ENCODE measurements at places on chromosomes 7 and 10.

GRCh38 chr7:99309111-99309510 lies 16.6 kb upstream of the ARPC1A start:
- no peak for DNase-seq

- DNase-seq: peak; percentile 43
Measured at GRCh38 chr7:104627516-104627915, 299.1 kb downstream of the LHFPL3 start.

DNA sequence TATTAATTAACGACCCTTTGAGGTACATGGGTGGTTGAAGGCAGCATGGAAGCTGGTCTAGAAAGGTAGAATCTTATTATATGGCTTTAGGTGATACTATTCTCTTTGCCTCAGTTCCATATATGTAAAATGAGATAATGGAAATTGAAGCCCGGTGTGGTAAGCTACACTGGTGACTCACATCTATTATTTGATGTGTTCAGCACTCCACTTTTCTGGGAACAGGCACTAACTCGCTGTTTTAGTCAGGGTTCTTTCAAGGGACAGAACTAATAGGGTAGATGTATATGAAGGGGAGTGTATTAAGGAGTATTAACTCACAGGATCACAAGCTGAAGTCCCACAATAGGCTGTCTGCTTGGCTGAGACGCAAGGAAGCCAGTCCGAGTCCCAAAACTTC lies 4.4 kb upstream of the TRUB1 start:
- DNase-seq: peak; percentile 58

DNA sequence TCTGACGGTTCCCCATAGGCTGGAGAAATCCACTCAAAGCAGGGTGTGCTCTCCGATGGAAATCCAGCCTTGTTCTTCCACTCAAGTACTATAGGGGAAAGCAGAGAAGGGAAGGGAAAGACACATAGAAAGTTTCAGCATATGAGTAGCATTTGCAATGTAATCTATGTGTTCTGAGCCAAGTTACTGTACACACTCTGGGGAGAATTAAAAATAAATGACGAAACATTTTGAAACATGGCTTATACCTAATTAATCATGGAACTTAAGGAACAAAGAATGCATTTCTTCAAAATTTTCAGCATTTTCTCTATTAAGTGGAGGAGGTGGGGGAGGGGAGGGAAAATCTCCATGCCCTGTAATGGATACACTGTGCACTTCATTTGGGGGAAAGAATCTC lies 198.1 kb upstream of the HABP2 start:
- DNase-seq: no peak

- DNase-seq: no peak
Measured at GRCh38 chr10:98217801-98218200, 50.2 kb downstream of the LOXL4 start.

DNA sequence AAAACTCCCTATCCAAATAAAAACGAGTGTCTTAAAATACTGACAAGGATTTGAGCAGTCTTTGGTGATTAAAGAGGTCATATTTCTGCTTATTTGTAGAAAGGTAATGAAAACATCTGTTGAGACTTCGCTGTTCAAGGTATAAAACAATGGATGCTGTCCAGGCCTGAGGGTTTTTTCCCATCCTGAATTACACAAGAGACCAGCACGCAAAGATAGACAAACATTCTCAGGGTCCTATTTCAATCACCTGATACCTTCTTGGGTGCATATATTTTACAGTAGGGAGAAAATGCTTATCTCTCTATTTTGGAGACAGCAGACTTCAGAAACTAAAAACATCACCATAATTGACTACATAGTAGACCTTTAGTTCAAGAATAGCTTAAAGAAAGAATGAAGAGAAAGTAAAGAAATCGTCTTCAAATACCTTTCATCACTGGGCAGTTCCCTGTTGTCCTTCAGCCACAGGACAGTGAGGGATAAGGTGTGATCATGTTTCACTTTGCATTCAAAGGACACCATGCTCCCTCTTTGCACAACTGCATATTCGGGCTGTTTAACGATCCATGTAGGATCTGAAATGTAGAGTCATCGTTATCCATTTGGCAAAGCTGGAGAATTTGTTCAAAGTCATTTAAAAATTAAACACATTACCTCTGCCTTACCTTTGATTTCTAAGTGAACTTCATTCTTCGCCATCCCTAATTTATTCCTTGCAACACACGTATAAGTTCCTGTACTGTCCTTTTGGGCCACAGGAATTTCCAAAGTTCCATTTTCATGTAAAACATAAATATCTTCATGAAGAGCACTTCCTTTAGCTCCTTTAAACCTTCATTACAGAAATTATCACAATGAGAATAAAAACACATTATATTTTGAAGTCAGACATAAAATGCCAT lies 63.7 kb upstream of the LAMB4 start:
- DNase-seq: no peak

- no peak for DNase-seq
Measured at GRCh38 chr7:110373859-110374258, 717.1 kb upstream of the LRRN3 start.

GRCh38 chr10:11907914-11908313 lies 84.8 kb downstream of the PROSER2 start:
- DNase-seq: peak; percentile 41

- no peak for DNase-seq
Measured at GRCh38 chr7:4931943-4932342, 27.0 kb downstream of the MMD2 start.

GRCh38 chr7:157459966-157460365 lies 123.2 kb downstream of the DNAJB6 start:
- DNase-seq: peak; percentile 68

DNA sequence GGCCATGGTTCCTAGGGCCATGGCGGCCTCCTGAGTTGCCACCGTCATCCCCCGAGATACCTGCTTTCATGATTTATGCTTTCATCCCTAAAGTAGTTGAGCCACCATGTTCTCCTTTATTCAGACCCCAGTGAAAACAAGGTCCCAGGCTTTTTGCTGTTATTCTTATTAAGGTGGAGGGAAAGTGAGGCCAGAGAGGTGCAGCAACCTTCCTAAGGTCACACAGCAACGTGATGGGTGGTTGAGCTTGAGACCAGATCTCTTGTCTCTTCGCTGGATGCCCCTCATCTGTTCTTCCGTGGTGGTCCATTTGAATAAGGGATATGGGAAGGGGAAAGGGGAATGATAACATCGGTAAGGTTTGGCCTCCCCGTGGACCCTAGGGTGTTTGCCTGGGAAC lies 142.2 kb downstream of the C10orf105 start:
- peak; percentile 42 for DNase-seq

DNA sequence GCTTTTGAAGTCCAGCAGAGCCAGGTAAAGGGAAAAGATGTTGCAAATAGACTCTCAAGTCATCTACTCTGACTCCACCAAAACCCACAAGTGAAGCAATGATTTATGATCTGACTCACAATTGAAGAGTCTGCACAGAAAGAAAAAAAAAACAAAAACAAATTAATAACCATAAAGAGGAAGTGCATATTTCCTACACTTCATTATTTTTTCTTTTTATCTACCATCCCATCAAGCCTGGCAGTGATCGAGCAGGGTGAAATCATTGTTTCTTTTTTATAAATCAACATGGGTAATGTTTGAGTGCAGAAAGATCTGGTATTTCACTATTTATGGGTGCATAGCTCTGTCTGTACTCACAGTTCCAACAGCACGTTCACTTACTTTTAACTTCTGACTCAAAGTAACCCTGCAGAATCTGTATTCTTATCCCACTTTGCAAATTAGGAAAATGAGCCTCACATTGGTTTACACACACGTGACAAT lies 829.0 kb downstream of the TNS3 start:
- peak; percentile 53 for DNase-seq

GRCh38 chr10:110398419-110399105 lies 93.8 kb upstream of the SMNDC1 start:
- DNase-seq: peak; percentile 95

DNA sequence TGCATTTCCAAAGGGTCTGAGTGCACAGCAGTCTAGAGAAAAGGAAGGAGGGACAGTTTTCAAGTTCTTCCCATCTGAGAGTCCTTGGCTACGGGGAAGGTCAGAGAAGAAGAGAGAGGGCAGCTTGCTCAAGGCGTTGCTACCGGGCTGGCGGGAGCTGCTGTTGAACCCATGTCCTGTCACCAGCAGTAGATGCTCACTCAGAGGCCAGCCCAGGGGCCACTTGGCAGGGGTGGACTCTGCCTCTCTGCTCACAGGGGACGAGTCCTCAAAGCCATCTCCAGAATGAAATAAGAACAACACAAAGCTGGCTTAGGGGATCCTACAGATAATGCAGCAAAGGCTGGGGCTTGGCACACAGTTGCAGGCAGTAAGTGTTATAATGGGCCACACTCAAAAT lies 231.5 kb downstream of the TNS3 start:
- no peak for DNase-seq

GRCh38 chr7:153061910-153062528 lies 302.5 kb downstream of the ACTR3B start:
- no peak for DNase-seq

GRCh38 chr7:157987906-157988305 lies 599.7 kb downstream of the PTPRN2 start:
- DNase-seq: peak; percentile 56

DNA sequence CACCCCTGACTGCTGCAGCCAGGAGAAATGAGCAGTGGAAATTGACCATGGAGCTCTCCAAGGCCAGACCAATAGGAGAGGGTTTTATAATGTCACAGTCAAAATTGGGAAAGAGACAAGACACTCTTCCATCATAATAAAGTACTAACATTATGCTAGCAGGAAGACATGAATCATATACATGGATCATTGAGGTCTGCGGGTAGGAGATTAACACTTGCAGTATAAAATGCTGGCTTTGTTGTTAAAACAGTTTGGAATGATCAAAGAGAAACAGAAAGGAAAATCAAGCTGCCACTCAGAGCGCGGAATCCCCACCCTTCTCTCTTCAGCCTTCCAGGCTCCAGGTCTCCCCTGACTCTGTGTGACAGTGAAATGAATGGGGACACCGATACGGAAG lies 53.4 kb upstream of the CALN1 start:
- DNase-seq: no peak

- DNase-seq: no peak
Measured at GRCh38 chr10:77180794-77181193, 456.8 kb downstream of the KCNMA1 start.

DNA sequence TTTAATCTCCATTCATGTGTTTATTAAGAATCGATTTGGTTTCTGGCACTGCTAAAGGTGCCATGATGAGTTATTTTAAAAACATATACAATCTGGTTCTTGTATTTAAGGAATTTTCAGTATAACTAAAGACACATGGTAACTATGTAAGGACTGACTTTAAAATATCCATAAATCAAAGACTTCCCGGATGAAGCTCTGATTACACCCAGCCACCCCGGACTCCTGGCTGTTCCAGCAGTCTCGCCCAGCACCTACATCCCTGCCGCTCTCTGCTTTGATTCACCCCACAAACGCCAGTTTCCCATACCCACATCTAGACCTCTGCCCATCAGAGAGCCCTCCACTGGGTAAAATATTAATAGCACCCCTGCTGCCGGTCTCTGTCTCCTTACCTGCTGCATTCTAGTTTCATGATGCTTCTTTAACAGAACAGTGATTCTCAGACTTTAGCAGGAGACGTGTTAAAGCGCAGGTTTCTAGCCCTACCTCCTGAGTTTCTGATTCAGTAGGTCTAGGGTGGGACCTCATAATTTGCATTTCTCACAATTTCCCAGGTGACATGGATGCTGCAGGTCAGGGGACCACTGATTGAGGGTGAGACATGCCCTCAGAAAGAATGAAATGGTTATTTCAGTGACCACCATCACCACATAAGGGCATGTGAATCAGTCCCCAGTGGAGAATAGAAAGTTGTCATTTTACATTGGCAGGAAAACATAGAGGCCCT lies 185.7 kb downstream of the KIAA1217 start:
- DNase-seq: no peak

DNA sequence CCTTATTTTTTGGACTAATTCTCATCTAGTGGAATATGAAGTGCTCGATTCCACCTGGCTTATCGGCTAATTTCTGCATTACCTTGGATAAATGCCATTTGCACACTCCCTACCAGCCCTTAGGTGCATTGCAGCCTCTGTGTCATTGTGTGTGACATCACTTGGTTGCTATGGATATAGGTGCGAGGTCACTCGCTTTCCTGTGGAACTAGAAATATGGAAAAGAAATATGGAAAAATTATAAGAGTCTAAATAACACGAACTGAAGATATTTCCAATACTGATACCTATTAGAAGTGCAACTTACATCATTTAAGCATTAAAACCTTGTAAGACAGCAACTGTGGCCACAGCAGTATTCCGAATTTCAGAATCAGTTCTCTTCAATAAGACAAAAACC lies 2.0 kb downstream of the YWHAG start:
- DNase-seq: no peak

DNA sequence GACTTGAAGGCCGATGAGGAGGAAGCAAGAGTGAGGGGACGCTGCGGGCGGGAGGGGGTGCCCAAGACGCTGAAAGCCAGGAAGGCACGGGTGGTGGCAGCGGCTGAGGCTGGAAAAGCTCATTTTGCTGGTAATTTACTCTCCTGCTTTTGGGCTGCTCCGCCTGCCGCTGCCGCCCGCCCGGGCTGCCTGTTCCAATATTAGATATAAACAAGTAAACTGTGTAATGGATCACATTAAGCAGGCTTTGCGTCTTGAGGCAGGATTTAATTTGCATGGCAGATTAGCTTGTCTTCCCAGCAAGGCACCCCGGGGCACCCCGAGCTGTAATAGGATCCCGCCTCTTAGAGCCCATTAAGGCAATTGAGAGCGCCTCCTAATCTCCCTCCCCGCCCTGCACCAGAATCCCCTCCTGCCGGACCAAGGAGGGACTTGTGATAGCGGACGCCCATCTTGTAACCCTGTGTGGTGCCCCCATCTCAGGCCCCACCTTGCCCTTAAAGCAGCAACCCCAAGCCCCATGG lies 46.1 kb upstream of the SLF2 start:
- no peak for DNase-seq

- DNase-seq: peak; percentile 99
Measured at GRCh38 chr10:29735628-29736365, 101.0 kb upstream of the SVIL start.

- DNase-seq: no peak
Measured at GRCh38 chr7:108120933-108121332, 9.2 kb downstream of the LAMB4 start.

DNA sequence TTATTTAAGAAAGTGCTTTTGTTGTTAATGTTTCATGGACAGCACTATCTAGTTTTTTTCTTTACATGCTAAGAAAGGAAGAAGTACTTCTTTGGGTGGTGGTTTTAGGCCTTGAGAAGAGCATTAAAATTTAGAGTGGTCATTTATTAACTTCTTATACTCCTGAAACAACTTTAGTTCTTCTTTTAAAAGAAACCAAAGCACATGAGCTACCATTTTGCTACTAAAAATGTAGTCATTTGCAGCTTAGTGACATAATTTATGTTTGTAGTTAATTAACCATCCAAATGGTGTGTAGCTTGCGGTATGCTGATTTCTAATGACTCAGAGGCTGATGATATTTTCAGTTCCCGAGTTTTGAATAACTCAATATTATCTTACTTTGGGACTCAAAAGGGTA lies 207.5 kb downstream of the BBS9 start:
- DNase-seq: no peak

Data from osteoblast (primary cell).